ENCODE measurements at places on chromosomes 2 and 18.

DNA sequence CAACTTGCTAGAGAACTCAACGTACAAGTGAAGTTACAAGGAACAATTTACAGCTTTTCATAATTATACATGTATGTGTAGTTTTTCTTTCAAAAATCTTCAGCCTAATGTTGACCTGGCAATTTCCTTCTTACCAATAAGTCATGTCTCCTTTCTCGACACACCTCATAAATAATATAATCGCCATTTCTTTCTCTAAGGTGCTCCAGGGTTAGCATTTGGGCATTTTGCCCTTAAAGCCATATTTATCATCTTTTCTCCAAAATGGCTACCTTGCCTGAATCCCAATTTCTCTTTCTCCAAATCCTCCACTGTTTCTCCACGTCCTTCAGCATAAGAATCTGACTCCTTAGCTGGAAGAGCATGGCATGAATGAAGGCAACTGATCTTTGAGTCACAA is 50.3 kb upstream of the RAB27B start:
- no peak for DNase-seq

- peak; percentile 48 for DNase-seq
Measured at GRCh38 chr2:46945671-46946070, 30.1 kb upstream of the MCFD2 start.

- no peak for DNase-seq
Measured at GRCh38 chr2:170943041-170943440, 14.0 kb downstream of the GORASP2 start.

DNA sequence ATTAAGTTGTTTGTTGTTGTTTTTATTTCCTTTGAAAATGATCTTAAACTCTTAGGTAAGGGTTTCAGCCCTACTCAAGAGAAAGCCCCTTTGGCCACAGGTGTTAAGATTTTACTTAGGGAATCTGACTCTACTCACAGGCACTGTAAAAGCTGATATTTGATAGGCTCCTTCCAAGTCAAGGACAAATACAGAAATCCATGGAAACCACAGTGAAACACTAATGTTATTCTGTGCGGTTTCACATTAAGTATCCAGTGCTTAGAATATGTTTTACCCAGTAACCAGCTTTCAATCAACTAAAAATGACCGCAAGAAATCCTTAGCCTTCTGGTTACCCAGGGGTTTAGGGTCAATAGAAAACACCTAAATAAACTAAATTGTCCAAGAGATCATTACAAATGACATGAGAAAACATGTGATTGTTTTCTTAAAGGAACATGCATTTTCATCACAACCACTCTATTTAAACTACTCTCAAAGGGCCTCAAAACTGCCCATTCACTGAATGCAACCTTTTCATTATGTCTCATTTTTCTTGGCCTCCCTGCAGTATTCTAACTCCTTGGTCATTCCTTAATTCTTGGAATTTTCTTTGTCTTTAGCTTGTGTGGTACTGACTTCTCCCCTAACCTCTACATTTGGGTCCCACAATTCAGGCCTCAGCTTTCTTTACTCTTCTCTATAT is 56.0 kb downstream of the CDH2 start:
- no peak for DNase-seq

- DNase-seq: no peak
Measured at GRCh38 chr2:241126201-241126611, 23.1 kb downstream of the PASK start.

- no peak for DNase-seq
Measured at GRCh38 chr18:51442012-51442411, 244.5 kb upstream of the MEX3C start.

DNA sequence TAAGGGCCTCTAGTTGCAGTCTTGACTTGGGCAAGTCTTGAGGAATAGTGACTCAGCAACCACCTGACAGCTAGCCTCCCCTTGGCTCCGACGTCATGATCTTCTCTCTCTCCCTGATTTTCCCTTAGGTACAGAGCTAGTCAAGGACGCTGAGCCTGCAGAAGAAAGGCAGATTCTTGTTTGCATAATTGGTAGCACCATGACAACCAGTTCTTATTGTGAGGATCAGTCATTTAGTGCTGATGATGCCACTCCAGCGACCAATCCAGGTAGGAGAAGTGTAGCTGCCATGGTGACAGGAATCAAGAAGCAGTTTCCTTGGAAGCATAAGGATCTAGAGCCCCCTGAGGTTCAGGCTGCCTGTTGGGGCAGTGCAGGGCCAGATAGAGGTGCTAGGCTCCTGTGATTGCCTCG is 2.8 kb upstream of the RESP18 start:
- DNase-seq: no peak

DNA sequence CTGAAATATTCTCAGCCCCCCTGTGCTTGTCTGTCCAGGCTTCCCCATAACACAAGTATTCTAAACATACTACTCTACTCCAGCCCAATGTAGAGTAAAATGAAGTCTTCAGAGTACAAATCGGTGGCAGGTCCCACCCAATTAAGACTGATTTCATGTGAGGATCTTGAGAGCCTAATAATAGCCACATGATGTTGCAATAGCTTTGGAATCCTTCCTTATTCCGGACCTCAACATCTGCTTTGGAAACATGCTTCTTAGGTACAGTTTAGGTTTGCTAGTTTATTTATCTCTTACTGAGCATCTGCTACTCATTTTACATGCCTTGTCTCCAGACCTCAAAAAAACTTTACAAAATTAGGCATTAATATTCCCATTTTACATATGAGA is 207.3 kb upstream of the RAB6C start:
- DNase-seq: no peak

DNA sequence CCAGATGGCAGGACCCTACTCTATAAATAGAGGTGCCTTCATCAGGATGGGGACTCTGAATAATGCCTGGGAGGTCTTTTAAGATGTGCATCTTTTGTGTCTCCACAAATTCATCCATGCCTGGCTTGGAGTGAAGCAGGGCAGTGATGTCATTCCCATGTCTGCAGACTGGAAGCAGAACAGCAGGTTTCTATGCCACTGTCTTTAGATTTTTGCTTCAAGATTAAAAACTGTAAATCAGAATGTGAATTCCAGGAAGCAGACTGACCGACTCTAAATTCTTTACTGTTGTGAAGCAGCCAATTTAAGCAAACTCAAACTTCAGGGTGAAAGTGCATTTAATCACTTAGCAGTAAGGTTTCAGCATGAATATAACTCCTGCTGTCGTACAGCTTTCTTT is 159.3 kb downstream of the SCG2 start:
- DNase-seq: no peak

DNA sequence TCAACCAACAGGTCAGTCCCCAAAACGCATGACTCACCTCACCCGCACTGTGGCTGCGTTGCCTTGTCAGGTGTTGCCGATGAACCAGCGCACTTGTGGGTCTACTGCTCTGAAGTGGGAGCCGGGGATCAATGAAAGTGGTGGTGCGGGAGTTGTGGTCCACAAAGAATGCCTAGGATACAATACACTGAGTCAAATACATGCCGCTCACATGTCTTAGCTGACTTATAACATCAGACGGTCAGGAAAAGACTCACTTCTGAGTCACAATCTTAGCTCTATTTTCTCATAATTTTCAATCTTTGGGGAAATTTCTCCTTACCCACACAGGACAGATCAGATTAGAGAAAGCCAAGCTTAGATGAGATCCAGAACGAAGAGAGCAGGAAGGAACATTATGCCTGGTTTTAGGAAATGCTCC is 107.1 kb upstream of the STK17B start:
- no peak for DNase-seq

DNA sequence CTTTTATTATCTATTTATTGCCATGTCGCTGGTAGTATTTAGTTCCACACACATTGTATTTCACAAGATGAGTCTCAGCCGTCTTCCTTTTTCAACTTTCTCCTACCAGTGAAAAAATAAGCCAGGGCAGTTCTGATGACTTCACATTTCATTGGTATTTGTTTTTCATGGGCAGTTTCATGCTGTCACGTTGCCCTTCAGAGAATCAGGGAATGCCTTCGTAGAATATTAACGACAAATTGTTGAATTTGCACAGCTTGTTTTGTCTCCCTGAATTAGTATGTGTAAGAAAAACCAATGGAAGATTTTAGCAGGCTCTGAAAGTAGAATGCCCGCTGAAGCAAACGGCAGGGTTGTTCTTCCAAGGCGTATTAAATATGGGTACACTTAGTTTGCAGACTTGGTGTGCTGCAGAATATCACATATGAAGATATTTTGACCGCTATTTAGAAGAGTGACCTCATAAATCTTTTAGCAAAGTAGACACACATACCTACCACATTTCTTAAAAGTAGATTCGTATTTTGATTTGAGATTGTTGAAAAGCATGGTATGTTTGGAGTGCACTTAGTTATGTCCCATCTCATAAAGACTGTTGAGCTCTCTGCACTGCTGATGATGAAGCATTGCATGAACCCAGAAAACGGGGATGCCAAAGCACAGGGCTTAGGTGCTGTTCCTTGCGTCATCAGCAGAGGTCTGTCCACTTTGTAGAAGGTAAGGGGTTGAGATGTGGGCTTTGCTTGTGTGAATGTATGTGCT is 2.9 kb downstream of the NEDD4L start:
- DNase-seq: no peak

DNA sequence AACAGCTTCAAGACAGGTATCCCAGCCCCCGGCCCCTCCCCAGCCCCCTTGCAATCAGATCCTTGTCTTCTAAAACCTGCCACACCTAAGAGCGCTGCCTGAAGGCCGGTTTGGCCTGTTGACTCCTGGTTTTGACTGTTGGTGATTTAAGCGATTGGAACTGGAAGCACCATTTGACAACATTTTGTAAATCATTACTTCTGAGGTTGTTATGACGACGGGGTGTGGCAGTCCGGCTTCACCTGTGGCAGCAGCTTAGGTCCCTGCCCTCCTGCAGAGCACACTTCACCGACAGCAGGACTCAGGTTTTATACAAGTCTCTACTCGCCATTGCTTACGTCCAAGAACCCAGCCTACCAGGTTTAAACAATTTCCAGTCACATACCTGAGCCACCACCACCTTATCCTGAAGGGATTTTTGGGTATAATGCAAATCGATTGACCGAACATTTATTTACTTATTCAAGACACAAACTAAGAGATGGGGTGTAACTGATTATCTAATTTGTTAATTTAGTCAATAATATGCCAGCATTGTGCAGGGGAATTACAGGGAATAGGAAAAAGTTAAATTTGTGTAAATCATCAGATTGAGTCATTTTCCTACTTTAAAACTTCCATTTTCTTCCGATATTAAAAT is 707 bp upstream of the DGUOK start:
- DNase-seq: no peak

DNA sequence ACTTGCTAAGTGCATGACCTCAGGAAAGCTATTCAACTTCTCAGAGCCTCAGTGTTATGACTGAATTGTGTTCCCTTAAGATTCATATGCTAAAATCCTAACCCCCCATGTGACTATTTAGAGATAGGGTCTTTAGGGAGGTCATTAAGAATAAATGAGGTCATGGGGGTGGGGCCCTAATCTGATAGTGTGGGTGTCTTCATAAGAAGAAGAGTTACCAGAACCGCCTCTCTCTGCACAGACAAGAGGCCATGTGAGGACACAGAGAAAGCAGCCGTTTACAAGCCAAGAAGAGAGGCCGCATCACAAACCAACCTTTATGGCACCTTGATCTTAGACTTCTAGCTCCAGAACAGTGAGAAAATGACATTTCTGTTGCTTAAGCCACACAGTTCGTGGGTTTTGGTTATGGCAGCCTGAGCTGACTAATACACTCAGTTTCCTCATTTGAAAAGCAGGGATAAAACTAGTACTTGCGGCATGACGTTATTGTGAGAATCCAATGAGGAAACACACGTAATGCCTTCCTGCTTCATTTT is 9.9 kb downstream of the SH2D6 start:
- peak; percentile 59 for DNase-seq

GRCh38 chr18:49905771-49906170 is 92.4 kb upstream of the ACAA2 start:
- DNase-seq: no peak

- DNase-seq: no peak
Measured at GRCh38 chr18:42588786-42589185, 526.7 kb downstream of the RIT2 start.

- DNase-seq: no peak
Measured at GRCh38 chr2:52414561-52415295, 1352.9 kb upstream of the CHAC2 start.

GRCh38 chr2:233248999-233249398 is 2.5 kb upstream of the ATG16L1 start:
- DNase-seq: peak; percentile 84

DNA sequence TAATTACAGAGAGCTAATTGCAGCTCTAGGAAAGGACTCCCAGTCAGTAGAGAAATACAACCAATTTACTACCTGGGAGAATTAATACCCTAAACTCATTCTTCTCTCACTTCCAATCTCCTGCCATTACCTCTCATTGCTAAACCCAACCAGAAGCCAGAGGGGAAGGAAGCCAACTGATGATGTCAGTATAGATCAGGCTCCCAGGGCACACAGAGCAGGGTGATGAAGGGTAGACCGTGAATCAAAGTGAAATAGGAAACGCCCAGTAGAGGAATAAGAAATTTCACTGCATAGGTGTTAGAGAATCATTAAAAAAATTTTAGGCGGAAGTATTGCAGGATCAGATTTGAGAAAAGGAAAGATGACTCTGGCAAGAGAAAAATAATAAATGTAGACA is 456.8 kb upstream of the NXPH2 start:
- no peak for DNase-seq

- no peak for DNase-seq
Measured at GRCh38 chr2:84847326-84848050, 33.4 kb downstream of the TRABD2A start.

- peak; percentile 60 for DNase-seq
Measured at GRCh38 chr2:105379741-105380186, 19.1 kb downstream of the FHL2 start.

DNA sequence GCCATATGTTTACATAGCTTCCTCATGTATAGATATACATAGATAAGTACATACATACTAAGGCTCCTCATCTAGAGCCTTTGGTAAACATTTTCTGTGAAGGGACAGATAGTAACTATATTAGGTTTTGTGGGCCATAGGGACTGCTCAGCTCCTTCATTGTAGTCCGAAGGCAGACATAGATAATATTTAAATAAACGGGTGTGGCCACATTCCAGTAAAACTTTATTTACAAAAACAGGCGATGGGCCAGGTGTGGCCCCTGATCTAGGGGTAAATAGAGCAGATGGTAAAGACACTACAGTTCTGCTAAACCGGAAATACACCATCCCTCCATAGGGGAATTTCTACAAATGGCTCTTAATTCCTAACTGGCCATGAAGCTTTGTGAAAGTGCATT is 7.3 kb downstream of the COQ10B start:
- no peak for DNase-seq

GRCh38 chr2:44087714-44088092 is 81.0 kb upstream of the PPM1B start:
- DNase-seq: no peak

GRCh38 chr2:70385966-70386595 is 84.2 kb upstream of the FAM136A start:
- DNase-seq: no peak

- DNase-seq: no peak
Measured at GRCh38 chr18:310042-310441, 42.2 kb upstream of the THOC1 start.

DNA sequence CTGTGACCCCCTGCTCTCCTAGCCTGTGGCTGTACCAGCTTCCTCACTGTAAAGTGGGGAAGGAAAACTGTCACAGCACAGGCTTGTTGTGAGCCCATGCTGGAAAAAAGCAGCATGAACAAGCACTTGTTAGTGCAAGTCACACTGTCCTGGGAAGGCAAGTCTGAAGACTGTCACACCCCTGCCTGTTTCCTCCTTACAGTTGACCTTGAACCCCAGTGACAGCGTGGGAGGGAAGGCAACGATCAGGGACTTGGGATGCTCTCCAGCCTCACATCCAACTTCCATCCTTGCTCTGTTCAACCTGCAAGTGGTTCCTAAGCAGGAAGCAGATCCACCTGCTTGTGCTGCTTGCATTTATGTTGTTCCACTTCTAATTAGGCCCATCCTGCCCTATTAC is 311.3 kb upstream of the KLHL29 start:
- DNase-seq: no peak

- peak; percentile 86 for DNase-seq
Measured at GRCh38 chr2:230798769-230799399, 65.9 kb upstream of the ITM2C start.
